GM06990 (cell line): ENCODE measurements at places on chromosomes 5 and 9.

- no peak for DNase-seq
Observed at GRCh38 chr5:141260458-141261237, 15.5 kb downstream of the PCDHB15 start.

- no peak for DNase-seq
Observed at GRCh38 chr5:180603076-180603594, 11.8 kb upstream of the SCGB3A1 start.

DNA sequence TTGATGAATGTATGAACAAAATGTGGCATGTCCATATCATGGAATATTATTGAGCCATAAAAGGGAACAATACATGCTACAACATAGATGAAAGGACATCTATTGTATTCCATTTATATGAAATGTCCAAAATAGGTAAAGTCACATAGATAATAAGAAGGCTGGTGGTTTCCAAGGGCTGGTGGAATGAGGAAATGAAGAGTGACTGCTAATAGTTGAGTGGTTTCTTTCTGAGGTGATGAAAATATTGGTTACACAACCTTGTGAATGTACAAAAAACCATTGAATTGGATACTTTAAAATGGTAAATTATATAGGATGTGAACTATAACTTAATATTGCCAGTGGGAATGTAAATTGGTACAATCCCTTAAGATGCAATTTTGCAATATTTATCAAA lies 5.2 kb downstream of the ARSB start:
- no peak for DNase-seq

DNA sequence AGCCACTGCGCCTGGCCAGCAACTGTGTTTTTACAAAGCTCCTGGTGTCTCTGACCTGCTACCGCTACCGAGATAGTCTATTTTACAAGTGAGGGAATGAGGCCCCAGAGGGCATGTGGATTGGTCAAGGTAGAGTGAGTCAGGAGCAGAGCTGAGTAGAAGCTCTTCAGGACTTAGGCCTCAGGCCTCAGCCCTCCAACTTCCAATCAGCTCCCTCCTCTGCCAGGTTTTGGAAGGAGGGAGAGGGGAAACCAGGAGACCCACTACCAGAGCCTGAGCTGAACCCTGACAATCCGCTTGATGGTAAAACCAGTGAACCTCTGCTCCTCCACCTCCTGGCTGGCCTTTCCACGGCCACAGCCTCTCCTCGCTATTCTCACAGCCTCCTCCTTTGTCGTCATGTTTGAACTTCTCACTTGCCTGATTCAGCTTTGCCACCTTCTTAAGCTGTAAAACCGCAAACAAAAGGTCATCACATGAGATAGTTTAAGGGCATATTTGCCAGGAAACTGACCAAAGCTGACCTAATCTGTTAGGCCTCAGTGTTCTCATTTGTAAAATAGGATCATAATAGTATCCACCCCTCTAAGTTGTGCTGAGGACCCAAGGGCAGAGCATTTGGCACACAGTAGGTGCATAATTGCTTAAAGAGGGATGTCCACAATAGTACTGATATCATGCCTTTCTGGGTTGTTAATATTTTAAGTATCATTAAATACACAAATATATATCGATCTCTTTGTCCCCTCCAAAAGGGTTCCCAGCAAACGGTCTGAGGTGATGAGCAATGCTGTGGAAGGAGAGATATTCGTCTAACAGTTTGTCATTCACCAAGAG lies 1.7 kb downstream of the TRAF1 start:
- DNase-seq: no peak

GRCh38 chr5:51385216-51385615 lies 2.0 kb downstream of the ISL1 start:
- no peak for DNase-seq
